ENCODE measurements at places on chromosomes 4 and X.

GRCh38 chr4:57424232-57424897 lies 314.2 kb upstream of the IGFBP7 start:
- no peak for DNase-seq

GRCh38 chr4:38177035-38177546 lies 216.9 kb downstream of the PTTG2 start:
- peak; percentile 19 for DNase-seq

- DNase-seq = no peak
Observed at GRCh38 chr4:5635826-5636195, 72.5 kb downstream of the EVC2 start.

DNA sequence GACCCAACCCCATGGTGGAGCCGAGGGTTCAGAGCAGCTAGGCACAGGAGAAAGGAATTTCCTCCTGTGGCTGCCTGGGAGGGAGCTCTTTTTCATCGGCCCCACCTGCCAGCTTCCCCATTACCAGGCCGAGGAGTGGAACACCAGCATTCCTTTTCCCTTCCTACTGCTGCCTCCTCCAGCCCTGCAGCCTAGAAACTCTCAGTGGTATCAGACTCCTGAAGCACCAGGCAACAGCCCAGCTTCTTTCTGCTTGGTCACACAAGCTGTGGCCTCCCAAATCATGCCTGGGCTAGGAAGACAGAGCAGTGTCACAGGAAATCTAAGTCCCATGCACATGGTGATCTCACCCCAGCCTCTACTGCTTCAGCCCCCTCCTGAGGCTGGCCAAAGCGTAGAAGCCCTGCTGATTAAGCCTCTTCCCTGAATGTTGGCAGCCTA lies 30.1 kb downstream of the RTL5 start:
- no peak for DNase-seq

DNA sequence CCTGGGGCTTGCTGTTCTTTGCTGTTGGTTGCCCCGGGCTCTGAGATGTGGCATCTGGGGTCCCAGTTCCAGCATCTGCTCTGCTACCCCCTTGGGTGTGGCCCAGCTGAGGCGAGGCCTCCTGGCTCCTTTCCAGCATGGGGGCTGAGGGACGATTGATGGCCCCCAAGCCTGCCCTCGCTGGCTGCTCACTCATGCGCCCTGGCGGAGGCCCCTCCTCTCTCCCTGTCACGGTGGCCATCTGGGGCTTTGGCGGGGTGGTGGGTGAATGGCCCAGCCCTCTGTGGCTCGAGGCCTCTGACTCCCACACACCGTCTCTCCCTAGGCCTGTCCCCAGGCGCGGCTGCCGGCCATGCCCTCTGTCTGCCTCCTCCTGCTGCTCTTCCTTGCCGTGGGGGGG lies 1.8 kb downstream of the PLXNA3 start:
- DNase-seq = no peak

GRCh38 chrX:141839856-141840255 lies 1.7 kb downstream of the MAGEC3 start:
- no peak for DNase-seq

DNA sequence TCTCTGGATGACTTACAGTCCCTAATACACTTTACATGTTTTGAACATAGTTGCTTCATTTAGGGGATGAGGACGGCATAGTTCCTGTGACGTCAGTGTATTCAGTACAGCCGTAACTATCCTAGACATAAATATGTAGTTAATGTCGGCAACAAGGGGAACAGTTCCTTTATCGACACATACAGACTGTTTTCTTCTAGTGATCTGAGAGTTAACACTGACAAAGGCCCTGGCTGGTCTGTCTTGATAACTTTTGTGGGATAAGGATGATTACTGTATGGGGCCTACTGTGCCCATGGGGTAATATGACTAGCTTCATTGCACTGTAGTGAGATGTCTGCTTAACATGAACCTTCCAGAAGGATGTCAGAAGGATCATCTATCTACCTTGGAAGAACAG lies 131.2 kb downstream of the ZNF518B start:
- no peak for DNase-seq

GRCh38 chrX:23434356-23434884 lies 99.8 kb downstream of the PTCHD1 start:
- DNase-seq = no peak

- no peak for DNase-seq
Observed at GRCh38 chrX:9379697-9380551, 84.9 kb upstream of the TBL1X start.

- DNase-seq = peak; percentile 0
Observed at GRCh38 chrX:18353931-18354368, 538 bp downstream of the SCML2 start.

- DNase-seq = no peak
Observed at GRCh38 chrX:79165806-79166205, 21.3 kb downstream of the GPR174 start.

DNA sequence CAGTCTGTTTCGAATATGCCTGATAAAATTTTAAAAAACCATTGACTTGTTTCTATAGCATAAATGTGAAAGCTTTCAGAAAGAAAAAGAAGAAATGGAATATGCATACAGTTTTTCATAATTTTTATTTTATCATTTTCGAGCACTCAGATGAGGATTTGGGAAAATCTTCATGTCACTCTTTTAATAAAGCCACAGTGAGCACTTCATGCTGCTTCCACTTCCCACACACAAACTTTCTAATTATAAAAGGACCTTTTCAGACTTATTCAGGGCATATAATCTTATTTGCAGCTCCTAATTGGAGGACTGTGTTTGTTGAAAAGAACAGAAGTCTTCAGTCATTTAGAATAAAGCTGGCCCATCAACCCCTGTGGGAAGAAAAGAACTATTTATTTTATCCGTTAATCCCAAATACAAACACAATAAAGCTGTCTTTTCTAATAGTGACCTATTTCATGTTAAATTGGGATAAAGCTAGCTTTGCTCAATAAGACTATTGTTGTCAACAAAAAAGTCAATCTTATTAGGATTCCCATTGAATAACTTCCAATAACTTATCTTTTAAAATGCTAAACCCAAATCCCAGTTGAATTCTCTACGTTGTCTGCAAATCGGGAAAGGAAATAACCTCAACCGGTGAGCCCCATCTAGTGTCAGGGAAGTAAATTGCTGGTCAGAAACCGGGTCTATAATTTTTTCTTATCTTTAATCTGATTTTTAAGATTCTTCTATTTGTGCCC lies 211.5 kb downstream of the PDGFRA start:
- DNase-seq = no peak

GRCh38 chr4:7276515-7276914 lies 84.2 kb downstream of the SORCS2 start:
- no peak for DNase-seq

DNA sequence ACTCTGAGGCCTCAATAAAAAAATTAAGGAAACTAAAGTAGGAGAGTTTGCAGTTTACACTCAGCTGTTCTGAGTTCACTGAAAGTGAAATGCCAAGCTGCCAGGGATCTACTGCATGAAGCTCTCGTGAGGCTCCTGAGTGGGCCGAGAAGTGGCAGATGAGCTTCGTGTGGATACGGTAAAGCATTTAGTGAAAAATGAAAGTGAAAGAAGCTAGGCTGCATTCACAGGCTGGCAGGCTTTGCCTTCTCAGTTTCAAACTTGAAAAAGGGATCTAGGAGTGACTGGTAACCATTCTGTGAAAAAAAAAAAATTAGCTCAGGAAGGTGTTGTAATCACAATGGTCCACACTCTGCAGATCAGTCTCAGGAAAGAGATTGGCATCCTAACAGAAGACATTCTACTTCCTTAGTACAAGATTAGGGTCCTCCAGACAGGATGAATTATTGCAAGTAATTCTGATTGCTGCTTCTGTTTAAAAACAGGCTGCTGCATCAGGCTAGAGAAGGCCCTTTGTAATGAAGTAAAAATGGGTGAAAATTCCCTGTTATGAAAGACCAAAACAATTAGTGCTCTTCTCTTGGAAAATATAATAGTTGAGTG lies 679.9 kb downstream of the RPA4 start:
- peak; percentile 7 for DNase-seq

DNA sequence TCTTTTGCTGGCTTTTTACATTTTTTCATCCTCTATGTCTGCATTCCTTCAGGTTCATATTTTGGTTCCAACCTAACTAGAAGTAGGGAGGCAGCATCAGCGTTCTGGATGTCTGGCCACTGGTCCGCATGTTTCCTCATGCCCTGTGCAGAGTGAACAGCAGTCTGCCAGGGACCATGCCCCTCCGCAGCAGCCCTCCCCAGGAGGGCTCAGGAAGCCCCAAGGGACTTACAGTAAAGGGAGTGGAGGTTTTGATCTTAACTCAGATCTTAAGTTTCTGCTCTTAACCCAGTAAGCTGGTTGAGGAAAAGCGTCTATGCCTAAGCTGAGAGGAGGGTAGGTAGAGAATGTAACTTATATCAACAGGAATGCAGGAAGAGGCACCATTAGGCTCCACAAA lies 45.0 kb upstream of the LEF1 start:
- no peak for DNase-seq

DNA sequence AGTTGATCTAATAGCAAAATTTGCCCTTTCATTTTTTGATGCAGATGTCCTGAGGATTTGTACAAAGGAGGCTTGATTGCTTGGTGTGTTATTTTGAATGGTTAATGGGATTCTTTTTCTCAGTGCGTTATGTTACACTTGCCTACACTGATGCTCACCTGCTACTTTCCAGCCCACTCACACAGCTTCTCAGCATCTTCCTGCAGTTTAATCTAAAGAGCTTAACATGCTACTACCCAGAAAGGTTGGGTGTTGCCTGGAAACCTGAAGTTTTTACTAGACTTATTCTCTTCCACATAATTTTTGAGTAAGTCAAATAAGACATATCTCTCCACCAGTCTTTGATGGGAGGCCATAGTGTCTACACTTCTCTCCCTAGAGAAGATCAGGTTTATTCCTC lies 9.9 kb upstream of the GPR101 start:
- DNase-seq = no peak

- DNase-seq = no peak
Observed at GRCh38 chr4:47061435-47061834, 30.1 kb downstream of the GABRB1 start.

- DNase-seq = no peak
Observed at GRCh38 chr4:9919047-9919446, 102.2 kb downstream of the SLC2A9 start.

GRCh38 chr4:73780834-73781233 lies 40.5 kb downstream of the CXCL8 start:
- DNase-seq = no peak

DNA sequence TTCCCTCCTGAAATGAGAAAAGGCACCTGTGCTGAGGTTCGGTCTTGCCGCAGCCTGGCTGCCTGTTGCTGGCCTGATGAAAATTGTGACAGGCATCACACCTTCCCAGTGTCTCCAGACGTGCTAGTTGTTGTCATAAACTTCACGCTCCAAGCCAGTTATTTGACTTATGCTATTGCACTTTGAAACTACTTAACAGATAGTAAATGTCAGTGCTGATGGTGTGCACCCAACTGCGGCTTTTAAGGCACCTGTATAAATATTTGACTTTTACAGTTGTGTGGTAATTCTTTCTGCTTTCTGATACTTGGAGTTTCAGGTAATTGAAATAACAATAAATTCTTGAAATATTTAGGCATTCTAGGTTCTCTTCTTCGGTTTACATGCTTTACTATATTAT lies 1.8 kb downstream of the WWC2 start:
- no peak for DNase-seq

GRCh38 chrX:123731987-123732669 lies 724 bp downstream of the THOC2 start:
- DNase-seq = no peak

DNA sequence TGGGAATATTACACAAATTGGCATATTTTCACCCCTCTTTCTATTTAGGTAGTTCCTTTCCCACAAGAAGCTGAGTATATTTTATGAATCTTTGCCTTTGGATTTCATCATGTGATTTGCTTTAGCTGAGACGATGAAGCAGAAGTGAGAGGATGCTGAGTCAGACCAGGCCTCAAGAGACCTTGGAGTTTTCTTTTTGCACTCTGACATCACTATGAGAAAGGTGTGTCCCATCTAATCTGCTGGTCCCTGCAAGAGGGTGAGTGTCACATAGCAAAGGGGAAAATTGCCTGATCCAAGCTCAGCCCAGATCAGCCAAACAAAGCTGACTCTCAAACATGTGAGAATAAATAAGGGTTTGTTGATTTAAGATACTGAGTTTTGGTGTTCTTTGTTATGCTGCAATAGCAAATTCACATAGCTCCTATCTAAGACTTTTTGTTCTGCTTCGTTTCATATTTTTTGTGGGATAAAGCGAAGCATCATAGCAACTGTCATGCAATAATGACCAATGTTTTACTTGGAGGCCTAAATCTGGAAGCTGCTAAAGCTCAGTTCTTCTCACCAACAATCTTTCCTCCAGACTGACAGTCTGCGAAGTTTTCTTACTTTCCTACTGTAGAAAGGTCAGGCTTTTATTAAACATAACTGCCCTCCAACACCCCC lies 176.9 kb downstream of the PDHA2 start:
- DNase-seq = no peak

GRCh38 chr4:138267835-138268234 lies 25.7 kb upstream of the SLC7A11 start:
- no peak for DNase-seq

- DNase-seq = no peak
Observed at GRCh38 chr4:180557348-180557747, 1685.9 kb upstream of the TENM3 start.

- no peak for DNase-seq
Observed at GRCh38 chrX:21939906-21940305, 603 bp upstream of the SMS start.

DNA sequence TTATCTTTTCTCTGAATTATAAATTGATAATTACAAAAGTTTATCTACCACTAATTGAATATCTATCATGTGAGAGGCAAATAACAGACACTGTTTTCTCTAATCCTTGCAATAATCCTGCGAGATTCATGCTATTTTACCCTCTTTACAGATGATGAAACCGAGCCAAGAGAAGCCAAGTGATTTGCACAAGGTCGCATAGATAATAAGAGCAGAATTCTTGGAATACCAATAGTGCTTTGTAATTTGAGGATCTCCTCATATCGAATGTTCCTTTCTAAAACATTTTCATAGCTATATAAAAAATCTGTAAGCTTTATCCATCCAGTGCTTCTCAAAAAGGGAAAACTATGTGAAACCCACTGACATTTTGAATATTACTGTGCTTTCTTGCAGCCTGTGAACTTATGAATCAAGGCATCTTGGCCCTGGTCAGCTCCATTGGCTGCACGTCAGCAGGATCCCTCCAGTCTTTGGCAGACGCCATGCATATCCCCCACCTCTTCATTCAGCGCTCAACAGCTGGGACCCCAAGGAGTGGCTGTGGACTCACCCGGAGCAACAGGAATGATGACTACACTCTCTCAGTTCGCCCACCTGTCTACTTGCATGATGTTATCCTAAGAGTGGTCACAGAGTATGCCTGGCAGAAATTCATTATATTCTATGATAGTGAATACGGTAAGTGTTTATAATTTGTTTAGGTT lies 743.8 kb upstream of the ATOH1 start:
- DNase-seq = no peak

DNA sequence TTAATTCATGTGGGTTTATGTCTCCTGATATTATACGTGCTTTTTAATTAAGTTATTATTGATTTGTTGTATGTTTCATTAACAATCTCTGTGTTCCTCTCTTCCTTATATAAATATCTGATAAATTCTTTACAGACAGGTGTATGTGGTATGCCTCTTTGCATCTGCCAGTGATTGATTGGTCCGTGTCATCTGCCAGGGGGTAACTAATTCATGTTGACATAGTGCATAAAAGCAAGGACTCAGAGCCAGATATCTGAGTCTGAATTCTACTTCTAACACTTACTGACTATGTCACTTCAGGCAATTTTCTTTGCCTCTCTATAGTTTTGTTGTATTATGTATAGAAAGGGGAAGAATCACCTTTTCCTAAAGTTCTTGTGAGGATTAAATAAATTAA lies 5.2 kb upstream of the AMBN start:
- DNase-seq = no peak

Measured in activated T-cell treated with anti-CD3 and anti-CD28 coated beads for 4 hours (primary cell).